Osteocyte (in vitro differentiated cells): ENCODE measurements at places on chromosomes 6 and 20. TPM values are rescaled to one million over a fixed set of nuclear protein-coding genes. Genes with fewer than 3 reads are reported as not detected.

The MED23 gene
- 30.6 and 33.3 TPM in 2 replicates for total RNA-seq

The AVP gene
- total RNA-seq = not detected in 2 replicates

The VARS2 gene
- total RNA-seq = 44.0 and 46.4 TPM in 2 replicates

The TOP1 gene
- 50.2 and 51.1 TPM in 2 replicates for total RNA-seq

The SERPINB1 gene
- total RNA-seq = 13.7 and 14.8 TPM in 2 replicates

The SIRPD gene
- total RNA-seq = not detected in 2 replicates

The GRM4 gene
- total RNA-seq = 0.18 and 0.40 TPM in 2 replicates

The HLA-DMB gene
- total RNA-seq = not detected in 2 replicates
